ENCODE measurements at places on chromosomes 5 and 9.

DNA sequence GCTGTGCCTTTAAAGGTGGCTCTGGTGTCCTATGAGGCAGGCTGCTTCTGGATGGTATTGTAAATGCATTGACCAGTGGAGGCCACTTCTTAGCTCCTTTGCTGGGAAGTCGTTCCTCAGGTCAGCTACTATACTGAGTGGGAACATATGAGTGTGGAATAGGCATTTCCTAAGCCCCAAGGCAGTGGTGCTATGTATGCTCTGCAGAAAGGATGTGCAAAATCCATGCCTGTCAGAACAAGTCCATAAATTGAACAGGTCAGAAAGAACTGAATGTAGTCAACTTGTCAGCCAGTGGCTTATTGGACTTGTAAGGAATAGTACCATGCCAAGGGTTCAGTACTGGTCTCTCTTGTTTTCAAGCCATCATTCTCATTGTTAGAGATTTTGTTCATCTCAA lies 216.4 kb downstream of the CDH10 start:
- DNase-seq: no peak

DNA sequence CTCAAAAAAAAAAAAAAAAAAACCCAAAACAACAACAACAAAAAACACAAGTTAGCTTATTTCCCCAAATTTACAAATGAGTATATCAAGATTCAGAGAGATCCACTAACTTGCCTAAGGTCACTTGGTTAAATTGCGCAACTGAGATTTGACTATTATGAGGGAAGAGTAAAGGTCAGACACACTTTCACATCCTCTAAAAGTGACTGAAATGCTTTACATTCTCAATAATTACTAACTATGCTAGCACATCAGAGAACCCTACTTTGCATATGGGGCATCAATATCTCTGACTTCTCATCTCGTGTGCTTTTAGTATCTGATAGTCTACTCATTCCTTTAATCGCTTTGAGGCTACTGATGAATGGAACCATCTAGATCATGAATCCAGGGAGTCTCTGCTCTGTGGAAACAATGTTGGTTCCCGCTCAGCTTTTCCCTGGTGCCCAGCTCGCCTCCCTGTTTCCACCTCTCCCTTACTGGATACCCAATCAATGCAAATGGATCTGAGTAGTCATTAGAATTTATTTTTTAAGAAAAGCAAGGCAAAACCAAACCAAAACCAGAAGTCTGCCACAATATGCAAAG lies 182.1 kb upstream of the TRIM32 start:
- no peak for DNase-seq

- DNase-seq: no peak
Measured at GRCh38 chr5:2006193-2006970, 123.7 kb upstream of the IRX4 start.

- no peak for DNase-seq
Measured at GRCh38 chr5:114789773-114790402, 379.8 kb downstream of the TRIM36 start.

Data from DMS 273 treated with DMSO at 0.1 percent for 48 hours (cell line).